ENCODE measurements at places on chromosomes 7 and 10.

DNA sequence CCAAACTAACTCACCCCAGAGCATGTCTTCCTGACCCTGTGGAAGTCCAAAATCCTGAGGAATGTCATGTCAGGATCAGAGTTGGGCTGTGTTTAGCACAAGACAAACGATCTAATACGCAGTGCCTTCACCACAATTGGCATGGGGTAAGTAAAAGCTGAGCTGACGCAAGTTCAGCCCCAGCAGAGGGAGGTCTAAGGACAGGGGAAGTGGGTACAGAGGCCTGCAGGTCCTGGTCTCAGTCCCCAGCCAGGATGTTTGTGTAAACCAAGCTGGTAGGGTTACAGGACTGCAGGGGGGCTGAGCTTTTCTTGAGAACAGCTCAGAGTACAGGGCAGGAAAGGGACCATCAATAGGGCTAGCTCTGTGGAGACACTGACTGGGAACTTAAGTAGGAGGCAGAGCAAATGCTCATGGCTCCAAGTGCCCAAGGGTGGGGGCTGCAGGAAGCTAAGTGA is 5.3 kb upstream of the KCNIP2 start:
- DNase-seq = no peak

GRCh38 chr7:42574685-42575084 is 337.2 kb downstream of the C7orf25 start:
- DNase-seq = no peak

DNA sequence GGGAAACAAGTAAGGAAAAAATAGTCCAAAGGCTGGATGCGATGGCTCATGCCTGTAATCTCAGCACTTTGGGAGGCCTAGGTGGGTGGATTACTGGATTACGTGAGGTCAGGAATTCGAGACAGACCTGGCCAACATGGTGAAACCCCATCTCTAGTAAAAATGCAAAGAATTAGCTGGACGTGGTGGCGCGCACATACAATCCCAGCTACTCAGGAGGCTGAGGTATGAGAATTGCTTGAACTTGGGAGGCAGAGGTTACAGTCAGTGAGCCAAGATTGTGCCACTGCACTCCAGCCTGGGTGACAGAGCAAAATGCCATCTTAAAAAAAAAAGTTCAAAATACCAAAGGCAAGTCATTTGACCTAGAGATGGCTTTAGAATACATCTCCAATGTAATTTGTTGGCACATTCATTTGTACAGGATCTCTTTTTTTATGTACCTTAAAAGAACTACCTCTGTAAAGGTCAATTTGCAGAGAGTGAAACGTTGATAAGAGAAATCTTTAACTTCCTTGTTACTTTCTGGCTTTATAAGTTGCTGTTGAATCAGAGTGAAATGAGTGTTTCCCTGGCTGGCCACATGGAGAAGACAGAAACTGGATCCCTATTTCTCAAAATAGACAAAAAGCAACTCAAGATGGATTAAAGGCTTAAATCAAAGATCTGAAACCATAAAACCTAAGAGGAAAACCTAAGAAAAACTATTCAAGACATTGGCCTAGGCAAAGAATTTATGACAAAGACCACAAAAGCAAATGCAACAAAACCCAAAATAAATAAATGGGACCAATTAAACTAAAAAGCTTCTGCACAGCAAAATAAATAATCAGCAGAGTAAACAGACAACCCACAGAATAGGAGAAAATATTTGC is 260.7 kb downstream of the KLF6 start:
- no peak for DNase-seq

DNA sequence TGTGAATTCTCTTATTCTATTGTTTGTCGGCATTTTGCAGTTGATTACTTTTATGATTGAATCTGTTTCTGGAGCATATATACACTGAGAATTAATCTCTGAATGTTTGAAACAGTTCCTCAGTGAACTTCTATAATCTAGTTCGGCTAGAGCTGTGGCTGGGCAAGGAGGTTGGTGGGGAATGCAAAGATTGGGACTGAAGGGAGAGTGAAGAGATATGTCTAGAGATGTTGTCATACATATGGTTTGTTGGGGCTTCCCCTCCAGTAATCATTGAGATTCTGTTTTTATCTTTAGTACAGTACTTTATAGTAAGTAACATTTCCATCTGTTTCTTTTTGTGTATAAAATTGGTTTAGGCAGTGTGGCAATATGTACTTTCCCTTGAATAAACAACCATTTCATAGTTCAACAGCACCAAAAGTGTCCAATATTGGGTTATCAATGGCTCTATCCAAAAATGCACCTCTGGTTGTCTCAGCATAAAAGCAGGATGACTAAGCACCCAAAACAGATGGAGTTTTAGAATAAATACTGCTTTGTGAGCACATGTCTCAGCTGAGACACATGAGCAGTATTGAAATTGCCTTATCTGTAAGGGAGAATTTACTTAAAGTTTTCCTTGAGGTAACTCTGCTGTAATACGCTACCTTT is 36.7 kb downstream of the WAC start:
- no peak for DNase-seq

- no peak for DNase-seq
Observed at GRCh38 chr10:76583711-76584161, 1053.9 kb downstream of the KCNMA1 start.

DNA sequence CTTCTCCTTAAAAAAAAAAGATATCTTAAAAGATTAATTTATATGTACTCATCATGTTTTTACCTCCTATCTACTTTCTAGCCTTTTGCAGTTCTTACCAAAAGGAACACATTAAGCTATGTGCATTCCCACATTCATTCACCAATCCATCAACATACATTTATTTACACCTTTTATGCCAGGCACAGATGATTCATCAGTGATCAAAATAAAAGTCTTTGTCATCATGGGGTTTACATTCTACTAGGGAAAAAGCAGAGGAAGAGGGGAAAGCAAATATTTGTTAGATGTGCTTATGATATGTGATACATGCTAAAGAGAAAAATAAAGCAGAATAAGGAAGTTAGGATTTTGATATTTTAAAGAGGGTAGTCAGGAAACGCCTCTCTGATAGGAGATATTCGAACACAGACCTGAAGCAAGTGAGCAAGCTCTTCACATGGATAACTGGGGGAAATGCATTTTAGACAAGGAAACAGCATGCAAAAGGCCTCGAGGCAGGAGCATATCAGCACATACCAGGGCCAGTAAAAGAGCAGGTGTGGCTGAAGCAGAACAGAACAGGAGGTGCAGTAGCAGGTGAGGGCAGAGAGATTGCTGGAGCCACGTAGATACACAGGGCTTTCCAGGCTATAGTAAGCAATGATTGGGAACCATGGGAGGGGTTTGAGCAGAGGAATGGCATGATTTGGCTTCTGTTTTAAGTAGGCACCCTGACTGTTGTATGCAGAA is 67.4 kb downstream of the REEP3 start:
- DNase-seq = no peak

DNA sequence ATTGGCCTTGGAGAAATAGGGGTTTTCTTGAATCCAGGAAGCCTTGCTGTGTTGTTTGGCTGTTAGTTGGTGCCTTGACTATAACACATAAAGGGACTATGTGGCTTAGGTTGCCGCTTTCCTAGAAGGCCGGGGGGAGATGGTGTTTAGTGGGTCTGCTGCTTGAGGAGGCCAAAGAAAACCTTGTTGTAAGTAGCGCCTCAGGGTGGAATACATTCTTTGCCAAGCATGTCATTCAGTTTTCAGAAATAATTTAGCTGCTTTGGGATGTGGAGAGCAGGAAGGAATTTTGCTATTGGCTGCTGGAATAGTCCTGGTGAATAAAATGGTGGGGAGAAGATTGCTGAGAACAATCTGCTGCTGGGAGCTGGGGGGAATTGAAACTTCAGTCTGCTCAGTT is 132.9 kb upstream of the WNT16 start:
- DNase-seq = no peak

DNA sequence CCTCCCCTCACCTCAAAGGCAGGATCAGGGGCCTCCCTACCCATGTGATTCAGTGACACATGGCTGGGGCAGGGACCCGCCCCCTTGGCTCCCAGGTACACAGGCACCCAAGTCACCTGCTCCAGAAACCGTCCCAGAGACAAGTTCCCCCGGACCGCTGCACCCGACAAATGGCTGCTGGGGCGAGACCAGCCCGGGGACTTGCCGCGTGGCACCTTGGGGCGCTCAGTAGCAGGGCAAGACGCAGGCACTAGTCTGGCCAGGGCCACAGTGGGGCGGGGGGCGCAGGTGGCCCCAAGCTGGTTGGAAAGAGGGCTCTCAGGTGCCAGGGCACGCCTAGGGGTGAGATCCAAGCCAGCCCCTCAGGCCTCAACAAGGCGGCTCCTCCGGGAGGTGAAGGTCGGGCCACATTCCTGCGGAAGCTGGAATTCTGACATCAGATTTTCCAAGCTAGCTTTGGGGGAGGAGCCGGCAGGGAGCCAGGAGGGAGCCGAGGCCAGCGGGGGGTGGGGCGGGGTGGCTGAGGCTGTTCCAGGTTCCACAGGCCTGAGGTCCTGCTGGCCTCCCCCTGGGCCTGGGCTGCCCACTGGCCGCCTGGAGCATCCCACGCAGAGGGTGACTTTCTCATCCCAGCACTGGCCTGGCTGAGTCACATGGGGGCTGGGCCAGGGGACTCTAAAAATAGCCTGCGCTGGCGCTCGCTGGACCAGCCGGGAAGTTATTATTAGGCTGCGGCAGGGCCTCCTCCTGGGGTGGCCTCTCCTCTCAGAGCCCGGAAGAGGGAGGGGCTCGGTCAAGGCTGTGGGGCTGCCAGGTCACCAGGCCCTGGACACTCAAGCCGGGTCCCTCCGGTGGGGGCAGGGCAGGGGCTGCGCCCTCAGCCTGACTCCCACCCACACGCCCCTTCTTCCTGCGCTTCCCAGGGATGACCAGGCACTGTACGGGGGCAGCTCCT is 20.5 kb upstream of the INPP5A start:
- DNase-seq = no peak

DNA sequence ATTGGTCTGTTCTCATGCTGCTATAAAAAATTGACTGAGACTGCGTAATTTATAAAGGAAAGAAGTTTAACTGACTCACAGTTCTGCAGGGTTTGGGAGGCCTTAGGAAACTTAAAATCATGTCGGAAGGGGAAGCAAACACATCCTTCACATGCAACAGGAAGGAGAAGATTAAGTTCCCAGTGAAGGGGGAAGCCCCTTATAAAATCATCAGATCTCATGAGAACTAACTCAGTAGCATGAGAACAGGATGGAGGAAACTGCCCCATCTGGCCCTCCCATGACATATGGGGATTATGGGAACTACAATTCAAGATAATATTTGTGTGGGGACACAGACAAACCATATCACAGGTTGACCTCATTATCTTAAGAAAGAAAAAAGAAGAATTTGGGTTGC is 134.5 kb downstream of the PPP1R3A start:
- no peak for DNase-seq

GRCh38 chr10:70976063-70976695 is 87.8 kb upstream of the PCBD1 start:
- no peak for DNase-seq

GRCh38 chr10:131767716-131768115 is 133.1 kb upstream of the PPP2R2D start:
- DNase-seq = no peak
